NCI-H2171 treated with DMSO at 0.1 percent for 48 hours (cell line): ENCODE measurements at places on chromosomes 7 and 10.

DNA sequence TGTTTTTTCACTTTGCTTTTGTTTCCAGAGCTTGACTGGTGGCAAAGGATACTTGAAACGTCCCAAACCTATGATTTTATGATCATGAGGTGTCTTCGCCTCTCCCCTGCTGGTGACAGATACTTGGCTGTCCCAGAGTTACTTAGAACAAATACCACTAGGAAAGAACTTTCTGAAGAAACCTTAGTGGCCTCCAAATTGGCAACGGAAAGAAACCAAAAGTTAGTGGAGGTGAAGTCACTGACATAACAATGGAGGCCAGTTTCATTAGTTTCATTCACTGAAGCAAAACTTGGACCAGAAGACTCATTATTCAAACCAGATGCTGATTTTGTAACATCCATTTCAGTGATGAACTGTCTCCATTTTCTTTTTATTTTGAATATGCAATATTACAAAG, 68.6 kb downstream of the JAZF1 start:
- DNase-seq: no peak

GRCh38 chr10:28375399-28376354, 72.8 kb upstream of the MPP7 start:
- no peak for DNase-seq

GRCh38 chr7:66847879-66848790, 72.9 kb upstream of the TMEM248 start:
- no peak for DNase-seq

GRCh38 chr7:143345428-143345900, 17.0 kb downstream of the FAM131B start:
- DNase-seq: peak; percentile 9

- DNase-seq: no peak
Measured at GRCh38 chr10:98453729-98454128, 7.0 kb upstream of the HPS1 start.

- DNase-seq: no peak
Measured at GRCh38 chr7:105439174-105439893, 50.6 kb upstream of the SRPK2 start.

DNA sequence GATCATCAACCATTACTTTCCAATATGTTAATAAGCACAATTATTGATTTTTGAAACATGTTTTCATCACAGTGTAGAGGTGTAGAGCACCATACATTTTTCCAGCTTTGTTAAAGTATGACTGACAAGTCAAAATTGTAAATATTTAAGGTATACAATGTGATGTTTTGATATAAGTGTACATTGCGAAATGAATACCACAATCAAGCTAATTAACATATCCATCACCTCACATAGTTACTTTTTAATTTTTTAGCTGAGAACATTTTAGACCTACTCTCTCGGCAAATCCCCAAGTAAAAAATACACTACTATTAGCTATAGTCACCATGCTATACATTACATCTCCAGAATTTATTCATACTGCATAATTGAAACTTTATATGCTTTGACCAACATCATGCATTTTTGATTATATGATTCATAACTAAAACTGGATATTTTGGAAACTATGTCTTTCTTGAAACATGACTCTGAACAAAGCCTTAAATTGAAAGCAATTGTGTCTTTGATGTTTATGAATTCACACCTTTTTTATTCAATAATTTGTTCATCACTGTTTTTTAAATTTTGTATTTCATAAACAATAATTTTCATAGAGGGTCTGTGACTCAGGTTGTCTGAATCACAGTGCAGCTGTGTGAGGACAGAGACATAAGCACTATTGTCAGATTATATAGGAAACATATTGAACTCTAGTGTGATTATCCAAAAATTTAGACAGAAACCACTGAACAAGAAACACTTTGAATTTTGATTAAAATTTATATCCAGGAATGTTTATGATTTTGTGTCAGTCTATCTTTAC, 486.1 kb downstream of the SEMA3D start:
- DNase-seq: no peak

GRCh38 chr7:133303372-133303771, 50.5 kb downstream of the EXOC4 start:
- no peak for DNase-seq

DNA sequence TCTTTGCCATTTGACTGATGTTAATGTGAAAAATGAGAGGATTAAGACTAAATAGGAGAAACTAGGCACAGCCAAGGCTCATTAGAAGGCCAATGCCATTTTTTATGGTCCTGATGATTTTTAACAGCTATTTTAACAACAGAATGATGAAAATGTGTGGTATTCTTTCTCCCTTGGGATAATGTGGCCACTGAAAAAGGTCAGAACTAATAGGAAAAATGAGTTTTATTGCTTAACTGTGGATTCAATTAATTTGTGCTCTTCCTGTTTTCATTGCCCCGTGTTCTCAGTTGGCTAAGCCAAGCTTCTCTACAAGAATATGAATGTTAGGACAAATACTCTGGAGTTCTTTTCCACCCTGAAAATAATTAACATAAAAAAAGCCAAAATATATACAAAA, 56.6 kb downstream of the BMPER start:
- DNase-seq: no peak

DNA sequence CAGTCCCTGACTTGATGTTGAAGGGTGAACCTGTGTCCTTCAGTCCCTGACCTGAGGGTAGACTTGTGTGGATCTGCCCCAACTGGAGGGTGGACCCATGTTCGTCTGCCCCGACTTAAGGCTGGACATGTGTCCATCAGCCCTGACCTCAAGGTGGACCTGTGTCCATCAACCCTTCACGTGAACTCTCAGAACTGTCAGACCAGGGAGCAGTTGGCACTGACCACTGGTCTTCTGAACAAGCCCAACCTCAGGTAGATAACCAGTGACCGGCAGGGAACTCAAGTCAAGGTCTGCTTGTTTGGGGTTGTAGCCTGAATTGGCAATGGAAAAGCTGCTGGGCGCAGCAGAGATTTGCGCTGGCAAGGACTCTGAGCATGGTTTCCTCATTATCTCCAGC, 96.5 kb downstream of the ADCY1 start:
- no peak for DNase-seq

DNA sequence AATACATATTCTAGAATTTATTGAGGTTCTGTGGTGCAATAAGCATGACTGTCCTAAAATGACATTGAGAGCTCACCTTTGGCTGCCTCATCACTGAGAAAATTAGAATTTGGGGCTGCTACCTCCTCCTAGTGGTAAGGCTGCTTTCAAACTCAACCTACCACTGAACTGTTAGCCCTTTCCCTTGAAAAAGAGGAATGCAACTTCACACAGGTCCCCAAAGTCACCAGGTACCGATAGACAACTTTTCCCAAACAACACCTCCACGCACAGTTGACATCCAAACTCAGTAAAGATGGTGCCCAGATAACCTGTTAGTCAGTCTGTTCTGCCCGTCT, 75.9 kb upstream of the SCIN start:
- no peak for DNase-seq

- DNase-seq: no peak
Measured at GRCh38 chr10:2150288-2150687, 413.0 kb upstream of the ADARB2 start.

DNA sequence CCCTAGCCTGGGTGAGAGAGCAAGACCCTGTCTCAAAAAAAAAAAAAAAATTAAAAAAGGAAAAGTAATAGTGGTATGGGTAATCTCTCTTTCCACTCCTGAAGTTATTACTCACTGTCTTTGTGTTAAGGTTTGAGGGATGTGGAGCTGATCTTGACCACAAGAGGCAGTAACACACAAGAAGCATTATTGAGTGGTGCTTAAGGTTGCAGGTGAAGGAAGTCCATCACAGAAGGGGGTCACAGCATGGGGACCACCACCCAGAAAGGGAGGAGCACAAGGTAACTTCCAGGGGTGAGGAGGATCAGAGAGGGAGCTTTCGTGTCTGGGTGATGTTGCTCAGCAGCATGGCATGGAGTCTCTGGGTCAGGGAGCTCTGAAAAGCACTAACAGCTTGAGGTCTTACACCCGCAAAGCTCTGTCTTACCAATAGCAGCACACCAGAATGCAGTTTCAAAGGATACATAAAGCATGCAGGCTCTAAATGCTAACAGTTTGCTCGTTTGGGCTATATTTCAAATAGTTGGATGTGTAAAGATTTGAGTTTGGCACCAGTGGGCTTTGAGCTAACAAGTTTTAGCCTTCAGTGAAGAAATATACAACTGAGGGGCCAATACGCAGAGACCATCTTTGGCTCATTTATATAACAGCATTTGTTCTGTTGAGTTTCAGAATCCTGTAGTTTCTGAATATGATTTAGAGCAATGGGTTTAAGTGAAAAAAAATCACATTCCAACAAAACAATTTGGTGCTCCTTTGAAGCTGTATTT, 100.4 kb upstream of the DNAJC1 start:
- DNase-seq: no peak

- no peak for DNase-seq
Measured at GRCh38 chr10:36202881-36203280, 560.8 kb upstream of the FZD8 start.

DNA sequence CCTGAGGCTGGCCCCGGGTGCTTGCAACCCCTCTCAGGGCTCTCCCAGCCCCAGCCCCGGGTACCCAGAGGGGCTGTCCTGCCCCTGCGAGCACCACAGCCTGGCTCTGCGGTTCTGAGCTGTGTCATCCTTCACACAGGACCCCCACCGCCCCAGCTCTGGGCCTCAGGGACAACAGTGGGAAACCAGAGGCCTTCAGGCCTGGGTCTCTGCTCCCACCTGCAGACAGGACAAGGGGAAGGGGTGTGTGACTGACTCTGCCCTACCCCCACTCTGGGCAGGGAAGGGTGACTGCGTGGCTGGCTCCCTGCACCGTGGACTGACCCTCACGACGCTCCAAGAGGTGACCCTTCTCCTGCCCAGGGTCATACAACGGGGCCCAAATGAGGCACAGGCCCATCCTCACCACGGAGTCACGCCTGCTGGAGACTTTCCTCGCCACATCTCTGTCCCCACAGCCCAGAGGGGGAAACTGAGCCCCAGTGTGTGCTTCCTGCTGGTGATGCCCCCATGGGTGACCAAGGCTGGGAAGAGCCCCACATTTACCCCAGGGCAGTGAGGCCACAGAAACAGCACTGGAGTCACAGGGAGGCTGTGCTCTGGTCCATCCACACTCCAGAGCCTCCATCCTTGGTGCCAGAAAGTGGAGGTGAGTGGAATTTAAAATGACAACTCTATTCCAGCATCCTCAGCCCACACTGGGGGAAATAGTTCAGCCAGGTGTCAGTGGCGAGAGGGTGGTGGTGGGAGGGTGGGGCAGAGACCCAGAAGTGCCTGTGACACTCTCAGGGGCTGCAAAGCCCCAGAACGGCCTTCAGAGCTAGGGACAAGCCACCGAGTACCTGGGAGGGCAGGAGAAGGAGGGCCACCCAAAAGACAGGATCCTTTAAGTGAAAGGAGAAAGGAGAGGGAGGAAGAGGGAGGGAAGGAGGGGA, 13.6 kb downstream of the CAMK2B start:
- no peak for DNase-seq

GRCh38 chr7:70799841-70800405, 332.0 kb upstream of the GALNT17 start:
- DNase-seq: no peak

DNA sequence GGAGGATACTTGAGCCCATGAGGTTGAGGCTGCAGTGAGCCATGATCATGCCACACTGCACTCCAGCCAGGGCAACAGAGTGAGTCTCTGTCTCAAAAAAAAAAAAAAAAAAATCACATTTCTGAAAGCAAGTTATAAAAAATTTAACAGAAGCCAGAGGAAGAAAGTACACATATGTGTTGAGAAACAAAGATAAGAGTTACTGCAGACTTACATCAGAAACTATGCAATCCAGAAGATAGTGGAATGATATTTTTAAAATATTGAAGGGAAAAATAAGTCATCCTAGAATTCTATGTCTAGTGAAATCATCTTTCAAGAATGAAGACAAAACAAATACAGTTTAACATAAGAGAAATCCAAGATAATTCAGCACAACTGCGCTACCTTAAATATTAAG, 46.9 kb downstream of the ZNF518A start:
- DNase-seq: no peak

DNA sequence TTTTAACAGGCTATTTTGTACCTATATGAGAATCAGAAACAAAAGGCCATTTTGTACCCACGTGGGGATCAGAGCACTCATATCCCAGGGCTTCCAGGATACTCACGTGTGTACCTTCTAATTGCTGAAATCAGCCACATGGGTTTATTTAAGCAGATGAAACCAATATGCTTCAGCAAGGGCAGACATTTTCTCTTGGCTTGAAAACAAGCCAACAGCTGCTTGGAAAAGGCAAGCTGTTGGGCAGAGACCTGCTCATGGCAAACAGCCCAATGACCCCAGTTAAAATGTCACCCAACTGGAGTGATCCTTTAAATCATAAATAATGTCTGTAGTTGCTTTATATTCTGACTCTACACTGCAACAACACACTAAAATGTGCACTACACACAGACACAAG, 26.5 kb upstream of the TOMM7 start:
- DNase-seq: peak; percentile 99

- DNase-seq: no peak
Measured at GRCh38 chr10:75395066-75395931, 6.3 kb downstream of the ZNF503 start.

GRCh38 chr10:69318106-69318866, 40.0 kb downstream of the HK1 start:
- peak; percentile 73 for DNase-seq

DNA sequence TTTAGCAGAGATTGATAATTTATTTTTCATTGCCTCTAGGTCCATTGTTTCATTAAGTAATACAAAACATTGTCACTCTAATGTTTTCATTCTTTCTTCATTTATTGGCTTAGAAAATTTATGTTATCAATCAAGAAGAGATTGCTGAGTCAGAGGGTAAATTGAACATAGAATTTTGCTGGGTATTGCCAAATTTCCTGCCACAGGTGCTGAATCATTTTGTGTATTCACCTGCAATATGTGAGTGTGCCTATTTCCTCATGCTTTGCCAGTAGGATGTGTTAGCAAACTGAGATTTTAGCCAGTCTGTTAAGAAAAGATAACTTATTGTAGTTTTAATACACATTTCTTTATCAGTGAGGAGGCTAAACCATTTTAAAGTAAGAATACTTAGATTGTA, 38.0 kb downstream of the MARCHF5 start:
- DNase-seq: no peak

GRCh38 chr7:27172823-27173510, 1.2 kb downstream of the HOXA10 start:
- DNase-seq: peak; percentile 52

GRCh38 chr10:46077141-46077554, 31.1 kb upstream of the MSMB start:
- DNase-seq: no peak

- DNase-seq: no peak
Measured at GRCh38 chr10:11913079-11913641, 90.0 kb downstream of the PROSER2 start.

DNA sequence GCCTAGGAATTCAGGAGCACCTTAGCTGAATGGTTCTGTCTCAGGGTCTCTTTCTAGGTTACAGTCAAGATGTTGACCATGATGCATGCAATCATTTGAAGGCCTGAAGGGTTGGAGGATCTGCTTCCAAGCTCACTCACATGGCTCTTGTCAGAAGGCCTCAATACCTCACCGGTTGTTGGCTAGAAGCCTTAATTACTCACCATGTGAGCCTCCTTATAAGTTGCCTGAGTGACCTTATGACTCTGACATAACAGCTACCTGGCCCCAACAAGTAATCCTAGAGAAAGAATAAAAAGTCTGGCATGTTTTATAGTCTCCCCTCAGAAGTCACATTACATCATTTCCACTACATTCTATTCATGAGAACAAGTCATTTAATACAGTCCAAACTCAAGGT, 3.4 kb upstream of the C1GALT1 start:
- DNase-seq: no peak

- no peak for DNase-seq
Measured at GRCh38 chr10:15428681-15429080, 57.6 kb upstream of the FAM171A1 start.

GRCh38 chr7:35495377-35495776, 199.6 kb downstream of the HERPUD2 start:
- no peak for DNase-seq
